Uterus (tissue), 4 donors: ENCODE measurements at places on chromosomes 11 and 22.
A peak's percentile ranks its signal among the peaks of the same experiment; 100 is the strongest.

DNA sequence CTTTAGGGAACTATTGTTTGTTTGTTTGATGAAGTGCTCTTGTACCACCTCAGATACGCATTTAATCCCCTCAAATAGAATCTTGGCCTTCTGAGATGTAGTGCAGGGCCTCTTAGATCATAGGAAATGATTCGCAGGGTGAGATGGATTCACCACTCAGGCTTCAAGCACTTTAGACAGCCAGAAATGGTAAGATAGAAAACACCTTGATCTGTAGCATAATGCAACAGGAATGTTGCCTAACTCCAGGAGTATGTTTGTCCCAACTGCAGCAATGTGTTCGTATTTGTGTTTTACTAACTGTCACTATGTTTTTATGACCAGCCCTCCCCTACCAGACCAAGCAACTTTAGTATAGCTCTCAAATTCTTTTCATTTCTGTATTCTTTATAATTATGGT, 761.2 kb downstream of the NELL1 start:
- no peak for DNase-seq

DNA sequence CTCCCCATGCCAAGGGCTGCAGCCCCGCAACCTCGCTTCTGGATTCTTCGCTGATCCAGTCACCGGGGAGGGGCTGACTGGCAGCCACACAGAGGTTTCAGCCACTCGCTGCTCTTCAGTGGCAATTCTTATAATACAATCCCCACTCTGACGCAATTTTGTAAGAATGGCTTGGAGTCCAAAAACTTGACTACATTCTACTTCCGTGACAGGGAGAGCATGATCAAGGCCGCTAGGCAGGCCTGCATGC, 14.9 kb downstream of the PPM1F start:
- peak; percentile 77 for DNase-seq

DNA sequence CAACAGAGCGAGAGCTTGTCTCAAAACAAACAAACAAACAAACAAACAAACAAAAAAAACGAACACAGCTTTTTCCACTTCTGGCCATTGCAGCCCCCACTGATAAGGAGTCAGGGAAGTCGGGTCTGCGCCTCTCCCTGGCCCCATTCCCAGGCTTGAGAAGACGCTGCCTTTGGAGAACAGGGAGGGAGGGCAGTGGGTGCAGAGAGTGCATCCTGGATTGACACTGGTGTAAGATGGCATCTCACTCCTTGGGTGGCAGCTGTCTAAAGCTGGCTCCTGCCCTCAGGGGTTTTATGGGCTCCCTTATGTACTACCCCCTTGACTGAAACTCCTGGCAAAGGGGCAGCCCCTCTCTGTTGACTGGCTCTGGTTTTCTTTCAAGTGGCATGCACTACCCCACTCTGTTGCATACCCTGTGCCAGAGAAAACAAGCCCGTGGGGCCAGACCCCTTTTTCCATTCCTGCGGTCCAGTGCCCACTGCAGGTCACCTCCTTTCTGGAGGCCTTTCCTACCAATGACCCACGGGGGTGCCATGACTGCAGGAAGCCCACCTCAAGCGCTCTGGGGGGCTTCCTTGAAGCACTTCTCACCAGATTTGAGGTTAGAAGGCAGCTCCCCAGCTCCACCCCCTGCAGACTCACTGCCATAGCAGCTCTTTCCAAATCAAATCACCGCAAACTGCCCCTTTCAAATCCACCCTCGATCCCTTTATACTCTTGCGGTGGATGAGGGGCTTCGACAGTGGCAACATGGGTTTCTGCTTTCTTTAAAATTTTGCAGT, 12.7 kb downstream of the DRAP1 start:
- no peak for DNase-seq

- DNase-seq, result no peak
Measured at GRCh38 chr22:44154436-44154942, 26.2 kb upstream of the PARVG start.

DNA sequence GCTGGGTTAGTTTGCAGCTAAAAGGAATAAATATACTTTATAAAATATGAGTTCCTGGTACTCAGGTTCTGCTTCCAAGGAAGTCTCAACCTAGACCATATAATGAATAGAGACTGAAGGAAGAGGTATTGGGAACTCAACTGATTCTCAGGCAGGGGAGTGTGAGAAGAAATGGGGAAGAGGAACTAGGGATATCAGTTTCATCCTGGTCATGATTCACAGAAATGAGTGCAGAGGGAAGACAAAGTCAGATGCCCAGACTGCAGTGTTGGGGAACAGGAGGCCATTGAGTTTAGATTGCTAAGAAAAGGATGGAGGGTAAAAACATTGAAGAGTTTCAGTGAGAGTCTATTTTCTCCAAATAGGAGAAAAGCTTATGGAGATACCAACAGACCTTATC, 28.8 kb downstream of the PLAAT5 start:
- DNase-seq, result no peak

DNA sequence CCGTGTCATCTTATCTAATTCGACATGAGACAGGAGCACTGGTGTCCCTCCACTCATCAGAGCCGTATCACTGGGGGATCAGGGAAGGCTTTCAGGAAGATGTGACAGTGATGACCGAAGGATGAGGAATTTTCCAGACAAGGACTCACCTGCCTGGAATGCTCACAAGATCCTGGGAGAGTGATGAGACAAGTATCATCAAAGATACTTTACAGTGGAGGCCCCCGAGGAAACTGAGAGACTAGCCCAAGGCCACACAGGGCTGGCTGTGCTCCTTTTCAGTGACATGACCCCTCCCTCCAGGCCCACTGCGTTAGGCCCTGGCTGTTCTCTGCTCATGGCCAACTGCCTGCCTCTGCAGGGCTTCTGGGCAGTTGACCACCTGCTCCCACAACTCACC, 13.0 kb downstream of the CLPB start:
- DNase-seq, result no peak

- DNase-seq, result no peak
Measured at GRCh38 chr11:68446046-68446725, 14.4 kb upstream of the PPP6R3 start.

- no peak for DNase-seq
Measured at GRCh38 chr11:2591805-2592204, 108.0 kb downstream of the KCNQ1OT1 start.

DNA sequence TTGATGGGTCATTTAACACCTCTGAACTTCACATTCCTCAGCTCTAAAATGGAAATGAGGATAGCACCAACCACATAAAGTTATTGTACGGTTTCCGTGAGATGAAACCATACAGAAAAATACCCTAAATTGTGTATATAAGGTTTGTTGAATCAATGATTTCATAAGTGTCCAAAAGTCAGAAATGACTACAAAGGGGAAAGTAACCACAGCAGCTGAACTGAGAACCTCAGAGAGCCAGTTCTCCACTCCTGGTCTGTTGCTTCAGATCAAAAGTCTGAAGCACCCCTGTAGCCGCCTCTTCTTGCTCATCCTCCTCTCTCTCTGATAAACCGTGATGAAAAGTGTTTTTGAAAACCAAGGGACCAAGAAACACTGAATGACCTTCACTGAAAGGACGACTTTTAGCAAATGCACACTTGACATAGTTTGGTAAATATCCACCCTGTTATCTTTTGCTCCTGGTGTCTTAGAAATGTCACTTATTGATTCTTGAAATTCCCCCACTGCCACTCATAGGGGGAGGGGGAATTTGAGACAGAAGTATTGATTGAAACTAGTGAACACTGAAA, 194.5 kb downstream of the NAV2 start:
- no peak for DNase-seq

DNA sequence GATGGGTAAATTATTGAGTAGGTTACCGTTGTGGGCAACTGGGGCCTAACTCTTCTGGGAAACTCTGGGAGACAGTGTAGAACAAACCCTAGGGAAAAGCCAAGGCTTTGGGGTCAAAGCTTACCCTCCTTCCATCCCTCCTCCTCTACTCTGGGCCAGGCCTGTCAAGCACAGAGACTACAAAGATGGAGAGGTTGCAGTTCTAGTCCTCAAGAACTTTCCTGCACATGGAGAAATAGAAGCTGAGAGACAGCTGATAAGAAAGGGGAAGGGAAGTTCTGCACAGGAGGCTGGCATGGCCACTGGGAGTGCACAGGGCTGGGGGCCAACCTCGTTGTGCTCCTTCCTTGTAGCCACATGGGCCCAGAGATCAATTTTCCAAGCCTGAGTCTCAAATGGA, 67.2 kb upstream of the ALX4 start:
- no peak for DNase-seq

DNA sequence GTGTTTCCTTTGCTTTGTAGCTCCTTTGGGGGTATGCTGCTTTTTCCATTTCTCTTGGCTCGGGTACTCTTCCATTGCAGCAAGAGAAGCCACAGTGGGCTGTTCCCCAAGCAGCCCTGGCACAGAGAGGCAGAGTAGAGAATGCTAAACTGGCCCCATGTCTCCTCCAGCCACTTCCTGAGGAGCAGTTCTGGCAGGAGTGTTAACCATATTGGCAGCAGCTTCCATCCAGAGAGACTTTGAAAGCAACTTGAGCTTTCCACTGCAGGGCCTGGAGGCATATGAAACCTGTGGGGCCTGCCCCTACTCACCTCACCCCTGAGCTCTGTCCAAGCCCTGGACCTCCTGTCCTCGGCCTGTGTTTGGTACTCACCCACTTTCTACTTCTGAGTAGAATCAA, 61.8 kb downstream of the ALX4 start:
- no peak for DNase-seq

DNA sequence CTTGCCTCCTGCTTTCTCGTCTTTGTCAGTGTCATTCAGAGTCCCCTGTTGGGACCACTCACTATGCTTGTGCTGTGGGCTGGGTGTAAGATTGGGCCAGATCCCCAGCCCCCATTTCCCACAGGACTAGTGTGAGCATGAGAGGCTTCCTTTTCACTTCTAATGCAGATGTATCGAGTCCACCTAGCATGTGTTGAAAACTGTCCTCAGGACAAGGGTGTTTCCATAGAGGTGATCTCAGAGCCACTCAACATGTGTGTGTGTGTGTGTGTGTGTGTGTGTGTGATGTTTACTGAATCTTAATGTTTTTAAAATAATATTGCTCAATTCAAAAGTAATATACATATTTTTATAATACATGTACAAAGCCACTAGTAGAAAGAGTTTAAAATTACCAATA, 11.4 kb upstream of the CD44 start:
- no peak for DNase-seq

- no peak for DNase-seq
Measured at GRCh38 chr22:37410174-37411055, 16.9 kb downstream of the ELFN2 start.

GRCh38 chr11:22193348-22194051, 615 bp downstream of the ANO5 start:
- DNase-seq, result no peak

- DNase-seq, result no peak
Measured at GRCh38 chr11:114057147-114057546, 2.4 kb upstream of the ZBTB16 start.

DNA sequence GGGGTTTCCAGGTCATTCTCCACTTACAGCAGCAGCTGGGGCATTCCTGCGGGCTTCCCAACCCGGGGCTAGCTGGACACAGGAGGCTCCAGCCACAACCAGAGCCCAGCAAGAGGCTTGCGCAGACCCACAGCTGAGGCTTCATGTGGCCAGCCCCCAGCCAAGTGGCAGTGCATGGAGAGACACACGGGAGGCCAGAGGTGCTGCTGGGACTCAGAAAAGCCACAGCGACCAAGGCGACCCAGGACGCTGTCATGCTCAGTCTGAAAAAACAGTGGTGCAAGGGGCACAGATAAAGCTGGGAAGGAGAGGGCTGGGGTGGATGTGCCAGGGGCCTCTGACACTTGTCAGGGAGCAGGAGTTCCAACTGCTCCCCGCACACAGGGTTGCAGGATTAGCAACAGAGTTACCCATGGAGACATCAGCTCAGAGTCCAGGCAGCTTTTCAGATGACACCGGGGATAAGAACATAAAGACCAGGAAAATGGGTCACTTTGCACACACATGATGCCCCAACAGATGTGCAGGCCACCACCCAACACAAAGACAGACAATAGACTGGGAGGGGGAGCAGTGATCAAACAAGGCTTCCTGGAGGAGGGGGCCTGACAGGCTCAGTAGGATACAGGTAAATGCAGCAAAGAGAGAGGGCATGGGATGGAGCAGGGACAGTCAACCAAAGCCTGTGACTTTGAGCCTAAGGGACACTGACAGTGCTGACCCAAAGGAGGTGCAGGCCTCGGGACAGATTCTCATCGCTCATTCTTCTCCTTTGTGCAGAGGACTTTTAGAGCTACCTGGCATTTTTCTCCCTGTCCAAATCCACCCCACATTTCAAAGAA, 6.9 kb upstream of the NEAT1 start:
- DNase-seq, result peak; percentile 25

DNA sequence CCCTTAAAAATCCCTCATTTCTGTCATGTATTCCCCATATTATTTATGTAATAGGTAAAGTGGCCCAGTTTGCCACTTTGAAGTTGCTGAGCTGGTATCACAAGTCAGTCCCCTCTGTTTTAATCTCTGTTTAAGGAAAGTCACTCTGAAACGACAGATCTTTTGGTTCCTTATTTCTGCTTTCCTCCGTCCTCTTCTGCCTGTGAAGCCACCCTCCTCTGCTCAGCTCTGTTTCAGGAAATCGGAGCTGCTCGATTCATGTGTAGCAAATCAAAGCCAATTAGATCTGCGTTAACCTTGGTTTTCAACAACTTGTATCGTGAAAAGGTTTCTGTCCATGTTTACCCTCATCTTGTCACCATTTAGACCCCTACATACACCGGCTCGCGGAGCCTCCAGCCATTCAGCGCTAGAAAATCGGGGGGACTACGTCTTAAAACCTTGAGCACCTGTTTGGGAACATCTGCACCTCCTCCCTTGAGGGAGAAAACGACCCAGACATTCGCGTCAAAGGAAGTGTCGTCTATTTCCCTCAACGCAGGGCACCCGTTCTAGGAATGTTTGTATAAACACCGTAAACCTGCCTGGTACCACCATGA, 576 bp upstream of the SC5D start:
- DNase-seq, result no peak

GRCh38 chr11:70542811-70543210, 144.5 kb downstream of the CTTN start:
- DNase-seq, result no peak

DNA sequence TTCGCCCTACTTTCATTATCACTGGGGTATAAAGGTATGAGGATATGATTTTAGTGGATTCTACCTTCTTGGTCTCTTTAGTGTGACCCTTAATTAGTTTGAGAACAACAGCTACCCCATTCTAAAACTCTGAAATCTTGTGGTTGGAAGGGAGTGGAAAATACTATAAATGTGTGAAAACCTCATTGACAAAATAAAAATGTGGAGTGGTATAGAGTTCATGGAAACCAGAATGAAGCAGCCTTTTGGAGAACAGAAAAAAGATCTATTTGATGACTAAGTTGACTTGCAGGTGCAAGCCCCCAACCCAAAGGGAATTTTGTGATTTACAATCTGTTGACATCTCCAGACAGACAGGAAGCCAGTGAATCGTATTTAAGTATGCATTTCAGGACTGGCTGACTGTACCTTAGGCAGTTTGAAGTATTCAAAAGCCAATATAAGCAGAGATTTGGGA, 75.8 kb downstream of the GAS2 start:
- no peak for DNase-seq
